ENCODE measurements at places on chromosomes 12 and 14. TPM values are rescaled to one million over a fixed set of nuclear protein-coding genes. Genes with fewer than 3 reads are reported as not detected.

Gene HPD
- 2.7 TPM for total RNA-seq

Gene PPM1H
- 6.5 TPM for total RNA-seq

Gene MYRFL
- 0.11 TPM for total RNA-seq

Gene ABCC9
- total RNA-seq = 77.6 TPM

Gene PPP1CC
- 175 TPM for total RNA-seq

Gene SCFD1
- total RNA-seq = 35.5 TPM

Gene MYH6
- total RNA-seq = 4,934 TPM

Gene TMEM52B
- total RNA-seq = not detected

Gene NID2
- 39.5 TPM for total RNA-seq

Gene FGD6
- total RNA-seq = 22.7 TPM

Gene KRT1
- not detected for total RNA-seq

Gene AMN
- total RNA-seq = not detected

Gene TAC3
- total RNA-seq = not detected

Gene SLC7A7
- 4.6 TPM for total RNA-seq

Gene MYF6
- not detected for total RNA-seq

Gene MORN3
- total RNA-seq = 0.11 TPM

Gene APOF
- total RNA-seq = not detected

Gene OR4Q2
- total RNA-seq = not detected

Gene MYO1A
- 0.08 TPM for total RNA-seq

Gene BLOC1S1
- total RNA-seq = 119 TPM

Gene RNU4-1
- total RNA-seq = 3,793 TPM

Gene TMEM233
- total RNA-seq = 0.13 TPM

Gene PTPN21
- 32.2 TPM for total RNA-seq

Gene SOAT2
- total RNA-seq = not detected

Gene TAS2R19
- 0.51 TPM for total RNA-seq

Gene SVOP
- 3.0 TPM for total RNA-seq

Gene IL22
- not detected for total RNA-seq

Gene RPS6KL1
- 16.8 TPM for total RNA-seq

Gene TEX52
- not detected for total RNA-seq

Gene PMEL
- 0.83 TPM for total RNA-seq
